ENCODE measurements at places on chromosomes 3 and 15. TPM values are rescaled to one million over a fixed set of nuclear protein-coding genes. Genes with fewer than 3 reads are reported as not detected.

The KLHL40 gene
- total RNA-seq = not detected

The ADAMTSL3 gene
- 0.22 TPM for total RNA-seq

The NOX5 gene
- 0.25 TPM for total RNA-seq

The SLC28A2 gene
- total RNA-seq = not detected

The CLN6 gene
- 11.2 TPM for total RNA-seq

The ADGRG7 gene
- total RNA-seq = 1.1 TPM

The OXTR gene
- 12.1 TPM for total RNA-seq

The GOLGA6B gene
- total RNA-seq = not detected

The ESYT3 gene
- 6.5 TPM for total RNA-seq

Data from uterine smooth muscle cell (primary cell).